NCI-H187 treated with DMSO at 0.1 percent for 48 hours (cell line): ENCODE measurements at places on chromosomes 2 and 18.

DNA sequence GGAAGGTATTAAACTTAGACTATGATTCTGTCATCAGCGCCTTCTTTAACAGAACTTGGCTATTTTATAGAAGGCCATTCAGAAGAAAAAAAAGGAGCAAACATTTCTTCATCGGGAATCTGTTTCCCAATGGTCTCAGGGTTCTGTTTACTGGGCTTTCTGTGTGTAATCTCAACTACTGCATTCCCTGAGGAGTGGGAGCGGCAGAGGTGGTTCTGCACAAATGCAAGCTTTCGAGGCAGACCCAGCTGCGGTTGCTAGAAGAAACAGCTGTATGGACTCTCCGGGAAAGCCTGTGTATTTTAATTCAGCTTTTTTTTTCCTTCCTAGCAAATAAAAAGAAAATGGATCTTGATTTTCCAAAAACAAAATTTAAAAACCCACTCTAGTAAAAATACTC lies 250.7 kb downstream of the NAPG start:
- no peak for DNase-seq

DNA sequence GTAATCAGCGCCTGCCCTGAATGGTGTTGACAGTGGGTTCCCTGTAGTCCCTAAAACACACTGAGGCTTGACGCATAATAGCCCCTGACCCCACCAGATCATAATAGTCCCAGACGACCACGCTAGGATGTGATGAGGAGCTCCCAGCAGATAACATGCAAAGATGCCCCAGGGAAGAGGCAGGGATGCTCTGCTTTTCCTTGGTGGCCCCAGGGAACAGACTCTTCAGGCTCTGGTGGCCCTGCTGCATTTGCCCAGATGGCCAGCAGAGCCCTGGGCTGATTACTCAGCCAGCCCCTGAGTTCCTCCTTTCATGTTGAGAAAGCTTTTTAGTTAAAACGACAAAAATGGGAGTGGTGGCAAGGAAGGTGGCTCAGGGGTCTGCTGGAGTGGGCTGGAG lies 5.9 kb upstream of the NCKAP5 start:
- DNase-seq = no peak

DNA sequence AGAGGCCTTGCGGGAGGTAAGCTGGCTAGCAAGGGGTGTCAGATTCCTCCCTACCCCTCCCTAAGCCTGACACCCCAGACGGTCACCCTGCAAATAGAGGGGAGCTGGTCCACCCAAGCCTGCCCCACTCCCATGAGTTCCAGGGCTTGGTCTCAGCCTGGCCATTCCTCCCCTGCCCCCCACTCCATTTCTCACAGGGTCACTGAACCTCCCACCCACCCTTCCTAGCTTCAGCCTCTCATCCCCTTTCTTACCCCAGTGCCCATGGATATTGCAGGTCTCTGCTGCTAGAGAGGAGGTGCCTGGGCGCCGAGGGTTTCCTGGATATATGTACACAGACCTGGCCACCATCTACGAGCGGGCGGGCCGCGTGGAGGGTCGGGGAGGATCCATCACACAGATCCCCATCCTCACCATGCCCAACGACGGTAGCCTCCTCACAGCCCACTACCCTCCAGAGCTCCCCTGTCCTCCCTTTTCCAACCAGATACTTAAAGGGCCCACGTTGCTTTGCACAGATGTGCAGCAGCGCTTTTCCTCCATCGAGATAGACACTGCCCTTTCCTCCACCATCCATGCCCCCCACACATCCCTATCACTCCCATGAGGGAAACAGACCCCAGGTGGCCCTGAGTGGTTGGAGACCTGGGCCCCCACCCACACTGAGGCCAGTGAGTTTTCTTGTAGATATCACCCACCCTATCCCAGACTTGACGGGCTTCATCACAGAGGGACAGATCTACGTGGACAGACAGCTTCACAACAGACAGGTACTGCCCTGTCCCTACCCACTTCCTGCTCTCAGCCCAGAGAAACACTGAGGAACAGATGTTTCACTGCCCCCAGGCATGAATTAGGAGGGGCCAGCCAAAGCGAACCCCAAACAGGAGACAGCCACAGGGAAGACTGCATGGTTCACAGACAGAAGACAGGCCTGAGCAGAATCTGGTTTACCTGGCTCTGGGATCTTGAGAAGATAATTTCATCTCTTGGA lies 15.2 kb upstream of the ANKRD53 start:
- DNase-seq = no peak

DNA sequence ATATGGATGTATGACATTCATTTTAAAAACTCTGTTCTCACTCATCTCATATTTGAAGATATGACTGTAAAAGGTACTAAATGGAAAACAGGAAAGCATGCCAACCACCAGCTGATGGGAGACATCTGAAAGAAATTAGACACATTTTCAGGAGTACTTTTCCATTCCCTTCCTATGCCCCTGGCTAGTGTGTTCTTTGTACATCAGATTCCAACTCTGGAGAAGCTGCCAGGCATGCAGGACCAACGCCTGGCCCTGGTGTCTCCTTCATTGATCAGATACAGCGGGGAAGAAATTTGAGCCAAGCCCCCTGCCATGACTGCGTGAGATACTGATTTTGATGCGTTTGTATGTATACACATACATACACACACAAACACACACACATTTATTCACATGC lies 599.0 kb upstream of the SYT4 start:
- no peak for DNase-seq

DNA sequence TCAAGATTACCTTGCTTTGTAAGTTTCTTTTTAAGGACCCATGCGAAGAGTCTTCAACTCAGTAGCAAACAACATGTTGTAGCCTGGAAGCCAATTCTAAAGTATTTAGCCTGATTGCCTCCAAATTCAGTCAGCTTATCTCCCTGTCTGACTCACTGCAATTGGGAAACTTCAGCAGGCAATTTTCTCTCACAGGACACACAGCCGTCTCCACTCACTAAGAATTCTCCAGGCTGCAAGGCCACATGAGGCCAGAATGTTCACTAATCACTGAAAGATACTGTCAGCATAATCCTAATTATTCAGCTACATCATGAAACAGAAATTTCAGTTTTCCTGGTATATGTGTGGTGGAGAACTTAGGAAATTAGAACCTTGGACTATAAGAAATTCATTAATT lies 78.1 kb upstream of the PDE1A start:
- no peak for DNase-seq

DNA sequence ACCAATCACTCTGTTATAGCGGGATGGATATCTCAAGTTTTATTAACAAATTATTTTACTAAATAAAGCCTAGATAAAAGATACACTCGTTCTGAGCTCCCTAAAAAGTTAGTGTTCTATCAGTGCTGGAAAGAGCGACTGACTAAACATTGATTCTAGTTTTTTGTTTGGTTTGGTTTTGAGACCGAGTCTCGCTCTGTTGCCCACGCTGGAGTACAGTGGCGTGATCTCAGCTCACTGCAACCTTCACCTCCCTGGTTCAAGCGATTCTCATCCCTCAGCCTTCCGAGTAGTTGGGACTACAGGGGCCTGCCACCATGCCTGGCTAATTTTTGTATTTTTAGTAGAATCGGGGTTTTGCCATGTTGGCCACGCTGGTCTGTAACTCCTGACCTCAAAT lies 73.8 kb upstream of the CDCA7 start:
- DNase-seq = no peak

DNA sequence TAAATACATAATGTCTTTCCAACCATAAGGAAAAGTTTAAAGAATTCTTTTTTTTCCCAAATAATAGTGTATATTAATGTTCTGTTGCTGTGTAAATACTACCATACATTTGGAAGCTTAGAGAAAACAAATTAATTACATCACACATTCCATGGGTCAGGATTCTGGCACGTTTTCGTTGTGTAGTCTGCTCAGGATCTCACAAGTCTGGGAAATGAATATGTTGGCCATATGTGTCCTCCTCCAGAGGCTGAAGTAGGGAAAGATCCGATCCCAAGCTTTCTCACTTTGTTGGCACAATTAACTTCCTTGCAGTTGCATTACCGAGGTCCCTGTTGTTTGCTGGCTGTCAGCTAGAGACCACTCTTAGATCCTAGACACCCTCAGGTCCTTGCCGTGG lies 83.9 kb downstream of the RPRM start:
- DNase-seq = no peak

DNA sequence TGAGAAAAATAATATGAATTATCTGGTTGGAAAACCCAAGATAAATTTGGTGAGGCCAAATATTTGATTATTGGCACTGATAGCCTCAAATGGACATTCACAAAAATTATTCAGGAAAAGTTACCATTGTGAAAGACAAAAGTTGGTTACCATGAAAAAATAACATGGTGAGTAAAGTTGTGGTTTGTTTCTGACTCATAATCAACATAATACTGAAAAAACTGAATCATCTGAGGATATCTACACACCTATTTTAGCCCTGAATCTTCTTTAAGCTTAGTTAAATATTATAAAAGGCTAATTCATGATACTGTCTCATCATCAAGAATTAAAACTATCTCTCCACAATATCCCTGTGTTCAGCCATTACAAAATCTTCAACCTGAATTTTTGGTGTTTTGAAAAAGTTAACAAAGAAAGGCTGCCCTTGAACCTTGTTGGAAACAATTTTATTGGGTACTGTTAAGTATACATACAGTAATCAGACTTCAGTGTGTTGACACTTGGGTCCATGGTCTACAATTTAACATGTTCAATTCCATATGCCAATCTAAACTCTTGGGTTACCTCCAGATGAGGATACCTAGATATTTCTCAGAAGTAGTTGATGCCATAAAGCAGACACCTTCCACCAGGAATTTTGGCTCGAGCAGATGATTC lies 607.5 kb upstream of the SLC39A10 start:
- DNase-seq = no peak

DNA sequence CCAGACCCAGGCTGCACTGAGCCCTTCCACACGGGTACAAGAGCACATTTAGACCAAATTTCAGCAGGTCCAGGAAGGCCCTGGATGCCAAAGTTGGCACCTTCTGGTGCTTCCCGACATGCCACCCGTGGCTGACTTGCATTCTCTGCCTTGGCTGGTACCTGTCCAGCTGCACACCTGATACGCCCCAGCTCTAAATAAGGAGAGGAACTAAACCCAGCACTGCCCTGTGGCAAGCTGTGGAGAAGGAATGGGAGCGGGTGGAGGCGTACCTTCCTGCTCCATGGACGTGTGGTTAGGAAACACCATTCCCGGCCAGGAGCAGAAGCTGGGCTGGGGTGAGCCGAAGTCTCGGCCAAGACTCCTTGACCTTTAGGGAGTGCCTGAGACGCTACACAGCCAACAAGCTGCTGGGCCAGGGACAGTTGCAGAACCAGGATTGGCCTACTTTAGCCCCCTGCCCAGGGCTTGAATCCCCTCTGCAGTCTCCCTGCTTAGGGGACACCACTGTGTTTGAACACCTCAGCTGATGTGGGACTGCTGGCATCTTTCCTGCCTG lies 86.5 kb upstream of the TAF1B start:
- no peak for DNase-seq

- DNase-seq = no peak
Observed at GRCh38 chr2:206984206-206984605, 44.9 kb downstream of the CPO start.

DNA sequence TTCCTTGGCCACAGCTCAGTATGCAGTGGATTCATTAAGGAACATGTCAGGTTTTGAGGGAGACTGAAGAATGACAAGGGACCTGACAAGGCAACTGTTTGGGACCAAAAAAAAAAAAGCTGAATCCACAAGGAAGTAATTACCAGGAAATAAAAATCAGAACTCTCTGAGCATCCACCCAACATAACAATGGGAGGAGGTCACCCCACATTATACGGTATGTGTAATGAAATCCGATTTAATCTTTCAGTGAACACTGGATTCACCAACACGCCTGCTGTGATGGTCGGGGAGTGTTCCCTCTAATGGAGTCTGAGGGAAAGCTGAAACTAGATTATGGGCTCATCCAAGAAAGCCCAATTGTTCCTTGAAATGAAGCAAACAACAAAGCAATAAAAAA lies 329.3 kb downstream of the ETAA1 start:
- DNase-seq = no peak

DNA sequence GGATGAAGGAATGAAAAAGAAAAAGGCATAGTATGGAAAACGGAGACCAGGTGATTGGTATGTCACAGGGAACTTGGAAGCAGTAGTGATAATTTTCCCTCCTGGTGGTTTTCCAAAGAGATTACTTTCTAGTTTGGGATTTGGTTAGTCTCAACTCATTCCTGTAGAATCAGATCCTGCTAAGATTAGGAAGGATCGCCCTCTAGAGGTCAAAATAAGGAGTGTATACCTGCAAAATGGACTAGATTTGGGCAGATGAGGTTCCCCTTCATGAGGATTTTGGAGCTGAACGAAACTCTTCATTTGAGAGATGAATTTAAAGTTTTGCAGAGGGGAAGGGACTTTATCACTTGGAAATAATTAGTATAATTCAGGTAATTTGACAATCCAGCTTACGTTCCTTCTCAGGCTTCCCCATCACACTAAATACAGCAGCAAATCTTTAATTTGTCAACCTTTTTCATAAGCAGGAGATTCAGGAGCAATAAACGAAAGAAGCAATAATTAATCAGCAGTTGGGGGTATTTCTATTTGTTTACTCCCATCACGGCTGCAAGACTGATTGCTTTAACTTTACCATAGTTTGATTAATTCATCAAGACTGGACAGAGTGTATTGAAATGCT lies 65.2 kb downstream of the CCDC195 start:
- no peak for DNase-seq

DNA sequence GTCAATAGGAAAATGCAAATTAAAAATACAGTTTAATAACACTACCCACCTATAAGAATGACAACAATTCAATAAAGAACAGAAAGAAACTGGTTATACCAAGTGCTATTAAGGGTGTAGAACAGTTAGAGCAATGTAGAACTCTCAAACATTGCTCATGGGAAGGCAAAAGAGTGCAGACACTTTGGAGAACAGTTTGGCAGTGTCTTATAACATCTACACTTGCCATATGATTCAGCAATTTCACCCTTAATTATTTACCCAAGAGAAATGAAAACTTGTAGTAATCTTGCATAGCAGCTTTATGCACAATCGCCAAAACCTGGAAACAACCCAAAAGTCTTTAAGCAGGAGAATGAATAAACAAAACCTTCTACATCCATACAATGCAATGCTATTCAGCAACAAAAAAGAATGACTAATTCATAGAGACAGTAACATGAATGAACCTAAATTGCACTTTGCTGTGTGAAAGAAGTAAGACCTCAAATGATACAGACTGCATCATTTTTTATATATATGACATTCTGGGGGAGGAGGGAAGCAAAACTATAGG lies 455.2 kb downstream of the THSD7B start:
- no peak for DNase-seq

DNA sequence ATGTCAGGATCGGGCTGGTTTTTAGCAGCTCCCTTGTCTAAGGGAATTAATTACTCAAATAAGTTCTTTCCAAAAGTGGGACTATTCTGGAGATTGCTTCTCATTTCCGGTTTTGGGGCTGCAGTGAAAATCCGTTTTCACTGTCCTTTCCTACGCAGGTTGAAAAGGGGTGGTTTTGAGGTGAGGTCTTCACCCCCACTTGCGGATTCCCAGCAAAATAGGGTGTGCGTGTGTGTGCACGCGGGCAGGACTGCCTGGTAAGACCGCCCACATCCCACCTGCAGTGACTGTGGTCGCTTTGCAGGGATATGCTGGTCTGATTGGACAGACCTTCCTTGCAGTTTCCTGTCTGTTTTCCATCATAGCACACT lies 472 bp upstream of the PLEKHM3 start:
- DNase-seq = no peak

GRCh38 chr2:101011152-101011551 lies 9.1 kb downstream of the RPL31 start:
- DNase-seq = no peak

- DNase-seq = no peak
Observed at GRCh38 chr2:25566094-25566493, 107.3 kb downstream of the DTNB start.
